ENCODE measurements at places on chromosomes 12 and 14.

GRCh38 chr12:123113026-123113425 is 37.9 kb downstream of the PITPNM2 start:
- DNase-seq = no peak

DNA sequence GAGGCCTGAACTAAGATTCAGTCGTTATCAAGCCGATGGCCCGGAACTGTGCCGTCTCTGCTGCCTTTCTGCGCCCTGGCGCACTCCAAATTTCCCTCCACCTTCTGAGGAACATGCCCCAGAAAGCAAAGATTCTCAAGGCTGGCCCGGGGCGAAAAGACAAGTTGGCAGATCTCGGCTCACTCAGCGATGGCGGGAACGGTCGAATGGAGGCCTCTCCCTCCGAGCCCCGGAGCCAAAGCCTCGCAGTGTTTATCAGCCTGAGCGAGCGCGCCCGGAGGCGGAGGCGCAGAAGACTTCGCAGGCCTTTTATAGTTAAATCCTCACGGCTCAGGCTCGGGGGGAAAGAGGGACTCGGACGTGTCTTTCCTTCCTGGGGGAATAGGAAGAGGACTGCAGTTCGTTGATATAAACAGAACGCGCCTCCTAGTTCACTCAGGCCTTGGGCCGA is 5.6 kb downstream of the TBX5 start:
- DNase-seq = no peak

GRCh38 chr12:64672925-64673409 is 62.7 kb downstream of the RASSF3 start:
- DNase-seq = no peak

GRCh38 chr14:31038521-31039166 is 12.5 kb upstream of the STRN3 start:
- DNase-seq = no peak

- DNase-seq = peak; percentile 53
Measured at GRCh38 chr14:94129758-94130414, 482 bp upstream of the IFI27L2 start.

DNA sequence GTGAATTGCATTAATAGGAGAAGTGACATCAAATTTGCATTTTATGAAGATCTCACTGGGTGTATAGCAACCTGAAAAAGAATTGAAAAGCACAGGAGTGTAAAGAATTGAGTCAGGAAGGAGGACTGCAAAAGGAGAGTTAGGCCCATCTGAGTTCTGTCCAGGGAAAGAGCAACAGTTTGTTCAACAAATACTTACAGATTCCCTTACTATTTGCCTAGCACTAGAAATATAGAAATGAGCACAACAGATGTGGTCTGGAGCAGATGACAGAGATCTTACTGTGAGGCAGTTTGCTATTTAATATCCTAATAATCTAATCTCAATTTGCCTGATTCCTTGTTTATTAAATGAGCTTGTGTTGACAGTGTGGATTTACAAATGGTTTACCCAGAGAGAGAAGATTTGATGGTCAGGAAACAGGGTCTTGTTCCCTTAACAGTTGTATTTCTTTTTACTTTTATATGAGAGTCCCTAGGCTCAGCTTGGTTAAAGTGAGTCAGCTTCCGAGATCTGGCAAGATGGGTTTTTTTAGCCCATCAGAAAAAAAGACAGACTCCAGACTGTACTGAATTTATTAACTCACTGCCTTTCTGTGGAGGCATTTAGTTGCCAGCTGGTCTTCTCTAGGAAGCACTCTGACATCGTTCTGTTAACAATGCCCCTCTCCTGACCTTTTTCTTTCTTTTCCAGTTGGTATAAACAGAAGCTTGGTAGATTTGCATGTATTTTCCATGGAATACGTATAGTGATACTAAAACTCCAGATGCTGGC is 229.7 kb downstream of the TTC6 start:
- DNase-seq = no peak

- DNase-seq = peak; percentile 17
Measured at GRCh38 chr12:28925719-28926376, 223.2 kb upstream of the FAR2 start.

DNA sequence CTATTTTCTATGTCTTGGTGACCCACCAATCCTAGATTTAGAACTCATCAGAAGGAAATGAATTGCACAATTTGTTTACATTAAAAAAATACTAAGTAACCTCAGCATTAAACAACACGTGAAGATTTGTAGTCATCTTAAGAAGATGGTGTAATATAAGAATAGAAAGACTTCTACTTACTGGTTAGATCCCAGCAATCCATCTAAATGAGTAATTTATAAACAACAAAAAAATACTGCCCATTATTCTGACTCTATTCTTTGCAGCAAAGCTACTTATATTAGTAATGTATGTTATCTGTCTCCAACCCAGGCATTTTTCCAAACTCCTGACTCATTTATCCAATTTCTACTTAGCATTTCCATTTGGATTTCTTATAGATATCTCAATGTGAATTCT is 67.8 kb downstream of the CD163L1 start:
- DNase-seq = no peak

GRCh38 chr14:53093206-53093605 is 59.9 kb downstream of the DDHD1 start:
- DNase-seq = peak; percentile 5

- DNase-seq = no peak
Measured at GRCh38 chr14:23060536-23061260, 3.4 kb upstream of the CDH24 start.

DNA sequence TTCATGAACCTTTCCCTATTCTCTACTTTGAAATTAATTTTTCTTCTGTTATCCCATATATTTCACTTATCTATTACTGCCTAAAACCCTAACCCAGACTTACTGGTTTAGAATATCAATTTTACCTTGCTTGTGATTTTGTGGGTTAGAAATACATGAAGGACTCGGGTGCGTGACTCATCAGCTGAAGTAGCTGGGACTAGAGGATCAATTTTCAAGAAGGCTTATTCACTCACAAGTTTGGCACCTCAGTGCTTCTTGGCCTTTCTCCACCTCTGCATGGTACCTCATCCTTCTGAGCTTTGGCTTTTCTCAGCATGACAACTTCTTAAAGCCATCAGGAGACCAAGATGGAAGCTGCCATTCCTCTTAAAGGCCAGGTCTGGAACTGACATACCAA is 57.8 kb downstream of the TMEM117 start:
- peak; percentile 30 for DNase-seq

GRCh38 chr14:67472726-67473125 is 15.8 kb downstream of the TMEM229B start:
- DNase-seq = no peak

GRCh38 chr12:52637299-52637698 is 14.7 kb downstream of the KRT2 start:
- DNase-seq = no peak

Measured in AG08396 (cell line).